Heart left ventricle (tissue), 16 donors: ENCODE measurements at places on chromosomes 2 and 18. TPM values are rescaled to one million over a fixed set of nuclear protein-coding genes. Genes with fewer than 3 reads are reported as not detected.

GRCh38 chr18:8871489-8871888, 166.1 kb downstream of the MTCL1 start:
- no peak for DNase-seq

DNA sequence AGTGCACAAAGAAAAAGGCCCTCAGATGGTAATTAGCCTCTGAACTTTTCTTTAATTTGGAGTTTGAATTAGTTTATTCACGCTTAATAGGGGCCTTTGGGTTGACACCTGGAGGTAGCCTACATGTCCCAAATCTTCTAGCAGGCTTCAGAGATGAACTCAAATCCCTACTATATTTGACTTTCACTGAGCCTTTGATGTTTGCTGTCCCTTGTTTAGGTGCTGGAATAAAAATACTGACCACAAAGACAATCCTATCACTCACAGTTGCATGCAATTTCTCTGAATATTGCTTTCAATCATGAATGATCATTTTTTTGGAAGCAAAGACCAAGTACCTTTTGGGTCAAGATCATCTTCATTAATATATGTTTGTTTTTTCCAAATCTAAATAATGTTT, 564.0 kb upstream of the FANCL start:
- DNase-seq = no peak

- no peak for DNase-seq
Observed at GRCh38 chr2:101082998-101083397, 68.2 kb downstream of the TBC1D8 start.

TEKT4 gene
- not detected for total RNA-seq

- no peak for DNase-seq
Observed at GRCh38 chr2:44974064-44974715, 32.7 kb downstream of the SIX3 start.

DNA sequence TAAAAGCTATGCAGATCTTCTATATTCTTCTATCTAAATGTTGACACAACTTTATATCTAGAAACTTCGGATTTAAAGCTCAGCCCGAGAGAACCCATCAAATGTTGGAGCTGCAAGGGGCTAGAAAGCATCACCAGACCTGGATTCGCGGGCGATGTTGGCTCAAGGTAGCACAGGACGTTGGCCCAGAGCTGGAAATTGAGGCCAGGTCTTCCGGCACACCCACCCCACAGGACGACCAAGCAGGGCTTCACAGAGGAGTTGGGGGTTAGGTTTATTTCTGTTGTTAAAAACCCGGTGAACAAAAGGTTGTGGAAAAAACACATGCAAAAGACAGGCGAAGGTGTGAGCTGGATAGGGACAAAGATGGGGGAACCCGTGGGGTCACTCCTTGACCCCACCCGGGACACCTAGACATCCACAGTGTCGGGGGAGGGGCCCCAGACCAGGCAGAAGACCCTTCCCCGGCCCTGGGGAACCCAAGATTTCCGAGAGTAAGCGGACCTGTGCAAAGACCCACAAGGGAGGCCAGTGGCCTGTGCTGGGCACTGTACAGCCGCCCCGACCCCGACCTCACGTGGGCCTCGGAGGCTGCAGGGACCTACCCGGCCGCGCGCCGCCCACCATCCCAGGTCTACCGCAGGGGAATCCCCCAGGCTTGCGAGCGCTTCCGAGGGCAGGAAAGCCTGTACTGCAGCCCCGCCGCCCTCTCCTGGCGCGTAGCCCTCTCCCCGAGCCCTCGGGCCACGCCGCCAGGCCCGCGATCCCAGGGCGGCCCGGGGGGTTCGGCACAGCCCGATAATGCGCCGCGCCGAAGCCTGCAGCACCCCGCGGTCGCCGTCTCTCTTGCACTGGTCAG, 1.8 kb upstream of the AGBL5 start:
- peak; percentile 39 for DNase-seq

NT5C1B gene
- not detected for total RNA-seq

PFN4 gene
- 0.50 TPM for total RNA-seq

DNA sequence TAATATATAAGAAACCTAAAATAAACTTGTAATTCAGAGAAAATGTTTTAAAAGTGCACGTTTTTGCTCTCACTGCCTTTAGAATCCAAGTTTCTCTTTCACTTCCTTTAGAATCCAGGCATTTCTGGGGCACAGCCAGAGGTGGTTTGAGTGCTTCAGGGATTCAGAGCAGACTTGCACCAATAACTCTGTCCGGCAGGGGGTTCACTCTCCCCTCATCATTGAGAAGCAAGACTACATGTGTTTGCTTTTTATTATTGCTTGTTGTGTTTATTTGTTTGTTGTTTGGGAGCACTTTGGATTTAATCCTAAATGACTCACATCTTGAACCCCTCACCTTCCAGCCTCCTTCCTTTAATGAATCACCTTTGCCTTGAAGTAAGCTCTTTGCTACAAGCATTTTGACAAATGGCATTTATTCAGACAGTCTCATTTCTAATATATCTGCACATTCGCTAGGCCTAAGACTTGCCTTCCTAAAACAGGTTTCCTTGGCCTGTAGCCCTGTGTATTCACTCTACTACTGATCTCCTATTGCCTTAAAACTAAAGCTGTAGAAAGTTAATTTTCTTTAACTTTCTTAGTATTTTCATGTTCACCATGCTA, 233.5 kb upstream of the ATP5MC3 start:
- DNase-seq = peak; percentile 70

- DNase-seq = no peak
Observed at GRCh38 chr18:75173125-75173432, 35.9 kb downstream of the PTGR3 start.

CNDP1 gene
- not detected for total RNA-seq

GDF7 gene
- 0.14 TPM for total RNA-seq

DNA sequence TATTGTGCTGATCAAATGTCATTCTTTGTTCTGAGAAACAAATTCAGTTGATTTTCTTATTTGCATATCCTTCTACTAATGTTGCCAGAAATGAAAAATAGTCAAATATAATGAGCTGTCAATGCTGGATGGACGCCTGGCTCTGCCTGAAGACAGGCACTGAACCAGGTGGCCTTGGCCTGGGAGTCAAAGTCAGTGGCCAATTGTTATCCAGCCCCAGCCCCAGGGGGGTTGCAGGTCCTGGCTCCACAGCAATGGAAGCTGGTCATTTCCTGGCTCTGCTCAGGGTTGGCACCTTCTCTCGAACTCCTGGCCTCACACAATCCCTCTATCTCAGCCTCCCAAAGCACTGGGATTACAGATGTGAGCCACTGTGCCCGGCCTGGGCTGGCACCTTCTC, 176.8 kb upstream of the GLI2 start:
- DNase-seq = no peak

LYPD6 gene
- total RNA-seq = not detected

TCF7L1 gene
- total RNA-seq = 1.9 TPM

PCARE gene
- total RNA-seq = 1.4 TPM
